ENCODE measurements at places on chromosomes 7 and 10.
A peak's percentile ranks its signal among the peaks of the same experiment; 100 is the strongest.

DNA sequence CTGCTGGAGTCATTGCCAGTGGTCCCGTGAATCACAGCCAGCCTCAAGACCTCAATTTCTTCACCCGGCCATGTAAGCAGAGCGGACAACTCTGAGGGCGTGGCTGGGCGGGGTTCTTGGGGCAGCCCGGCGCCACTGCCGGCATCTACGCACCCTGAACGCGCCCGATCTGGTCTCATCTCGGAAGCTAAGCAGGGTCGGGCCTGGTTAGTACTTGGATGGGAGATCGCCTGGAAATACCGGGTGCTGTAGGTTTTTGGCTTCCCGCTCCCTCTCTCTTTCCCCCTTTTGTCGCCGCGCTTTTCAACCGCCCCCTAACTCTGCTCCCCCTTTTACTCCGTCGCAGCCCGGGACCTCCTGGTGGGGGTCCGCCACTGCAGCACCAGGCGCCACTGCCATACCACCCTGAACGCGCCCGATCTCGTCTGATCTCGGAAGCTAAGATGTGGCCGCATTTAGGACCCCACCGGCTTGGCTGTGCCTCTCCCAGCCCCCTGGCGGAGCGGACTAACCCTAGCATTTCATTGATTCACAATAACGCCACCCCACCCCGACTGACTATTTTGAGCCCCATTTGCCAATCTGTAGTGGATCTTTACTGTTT lies 25.3 kb downstream of the GARIN1A start:
- peak; percentile 64 for DNase-seq

DNA sequence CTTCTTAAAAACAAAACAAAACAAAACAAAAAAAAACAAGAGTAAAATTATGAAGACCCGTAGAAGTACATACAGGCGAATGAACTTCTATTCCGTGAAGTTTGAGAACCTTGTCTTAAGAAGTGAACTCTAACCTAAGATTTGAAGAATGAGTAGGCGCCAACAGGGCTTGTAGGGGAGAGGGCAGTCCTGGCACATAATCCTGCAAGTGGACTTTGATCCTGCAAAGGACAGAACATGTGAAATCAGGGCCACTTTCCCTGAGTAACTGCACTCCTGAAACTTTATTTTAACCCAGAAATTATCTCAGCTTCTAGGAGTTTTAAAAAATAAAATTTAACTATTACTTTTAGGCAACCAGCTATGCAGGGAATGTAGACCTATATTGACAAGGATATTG lies 62.0 kb downstream of the GNAT3 start:
- no peak for DNase-seq

GRCh38 chr7:105674200-105674920 lies 93.1 kb upstream of the EFCAB10 start:
- DNase-seq: no peak

- DNase-seq: no peak
These were observed 30.4 kb downstream of the PYROXD2 start for GRCh38 chr10:98384531-98385133.

DNA sequence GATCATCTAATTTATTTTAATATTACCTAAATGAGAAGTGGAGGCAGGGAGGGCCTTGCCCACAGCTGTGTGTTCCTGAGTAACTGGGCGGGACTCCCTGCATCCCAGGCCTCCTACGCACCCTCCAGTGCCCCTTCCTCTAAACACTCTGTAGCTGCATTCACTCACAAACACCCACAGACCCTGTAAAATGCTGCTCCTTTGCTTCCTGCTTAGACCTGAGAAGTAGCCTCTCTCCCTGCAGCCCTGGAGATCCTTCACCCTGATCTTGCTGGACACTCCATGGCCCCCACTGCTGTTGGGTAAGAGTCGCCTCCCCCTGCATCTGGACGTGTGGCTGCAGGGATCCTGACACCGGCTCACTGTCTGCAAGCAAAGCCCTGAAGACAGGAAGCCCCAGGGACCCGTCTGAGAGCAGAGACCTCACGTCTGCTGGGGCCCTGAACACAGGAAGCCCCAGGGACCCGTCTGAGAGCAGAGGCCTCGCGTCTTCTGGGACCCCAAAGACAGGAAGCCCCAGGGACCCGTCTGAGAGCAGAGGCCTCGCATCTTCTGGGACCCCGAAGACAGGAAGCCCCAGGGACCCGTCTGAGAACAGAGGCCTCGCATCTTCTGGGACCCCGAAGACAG lies 589.8 kb downstream of the DNAJB6 start:
- no peak for DNase-seq

GRCh38 chr7:44565795-44566559 lies 7.7 kb downstream of the DDX56 start:
- no peak for DNase-seq
